ENCODE measurements at places on chromosomes 1 and 21.

GRCh38 chr1:115454837-115455511, 116.9 kb upstream of the NGF start:
- no peak for DNase-seq

GRCh38 chr1:24374891-24375786, 38.4 kb downstream of the STPG1 start:
- DNase-seq: no peak

- peak; percentile 10 for DNase-seq
These were observed 1.7 kb upstream of the RIPK4 start for GRCh38 chr21:41768437-41769042.

GRCh38 chr1:111179968-111180533, 20.4 kb downstream of the DENND2D start:
- no peak for DNase-seq

DNA sequence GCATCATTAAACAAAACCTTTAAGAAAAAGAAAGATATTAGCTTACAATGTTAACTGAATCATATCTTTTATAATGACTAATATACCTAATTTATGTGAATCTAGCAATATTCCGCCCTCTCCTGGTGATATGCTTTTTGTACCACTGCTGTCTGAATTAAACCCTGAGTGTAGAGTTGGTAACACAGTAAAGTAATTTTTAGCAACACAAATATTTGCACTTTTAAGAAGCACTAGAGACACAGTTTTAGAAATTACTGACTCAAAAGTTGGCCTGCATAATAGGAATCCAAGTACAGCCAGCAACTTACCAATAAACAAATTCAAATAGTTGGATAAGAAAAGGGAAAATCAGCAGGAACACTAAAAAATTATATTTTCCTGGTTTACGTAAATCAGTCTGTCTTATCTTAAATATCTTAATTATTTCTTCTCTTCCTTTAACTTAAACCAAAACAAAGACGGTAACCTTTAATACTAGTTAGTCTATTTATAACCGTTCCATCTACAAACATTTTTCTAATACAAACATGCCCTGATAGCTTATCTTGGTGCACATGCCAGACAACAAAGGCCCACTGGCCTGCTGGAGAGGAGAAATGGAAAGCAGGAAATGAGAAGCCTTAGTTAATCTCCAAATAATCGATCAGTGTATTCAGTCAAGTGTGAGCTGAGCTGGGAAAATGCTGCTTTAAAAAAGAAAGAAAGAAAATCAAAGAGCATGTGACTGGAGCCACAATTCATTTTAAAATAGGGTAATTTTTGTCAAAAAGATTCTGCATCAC, 246.0 kb downstream of the RERE start:
- peak; percentile 8 for DNase-seq

- DNase-seq: no peak
These were observed 86.0 kb downstream of the NCAM2 start for GRCh38 chr21:21084179-21084578.

DNA sequence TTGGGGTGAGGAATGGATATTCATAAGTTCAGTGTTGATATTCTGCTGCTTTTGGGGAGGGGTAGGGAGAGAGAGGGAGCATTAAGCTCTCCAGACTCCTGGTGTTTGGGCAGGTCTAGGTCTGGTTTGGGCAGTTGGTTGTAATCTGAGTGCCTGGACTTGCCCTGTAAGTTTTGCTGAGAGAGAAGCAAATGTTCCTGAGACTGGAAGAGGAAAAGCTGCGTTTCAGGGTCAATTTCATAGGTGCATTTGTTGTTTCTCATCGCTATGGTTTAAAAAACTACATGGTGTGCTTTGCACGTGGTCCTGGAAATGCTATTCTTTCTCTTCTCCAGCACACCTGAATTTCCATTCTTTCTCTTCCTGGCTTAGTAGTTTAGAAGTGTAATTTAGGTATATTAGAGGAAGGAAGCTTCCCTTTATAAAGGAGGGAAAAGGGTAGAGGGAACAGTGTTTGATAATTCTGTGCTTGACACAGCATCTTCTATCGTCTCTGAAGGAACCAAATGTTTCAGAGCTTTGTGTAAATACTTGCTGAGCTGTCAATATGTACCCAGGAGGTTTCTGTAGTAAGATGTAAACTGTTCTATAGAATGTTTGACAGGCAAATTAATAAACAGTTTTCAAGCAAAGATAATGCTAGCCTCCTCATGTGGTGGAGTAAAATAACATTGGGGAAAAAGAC, 6.3 kb downstream of the ARID1A start:
- DNase-seq: no peak

- DNase-seq: peak; percentile 94
These were observed 12.2 kb downstream of the SMAP2 start for GRCh38 chr1:40385437-40386358.

GRCh38 chr1:20223106-20223505, 36.8 kb upstream of the PLA2G2C start:
- DNase-seq: no peak

GRCh38 chr1:107590900-107591622, 373.9 kb downstream of the VAV3 start:
- DNase-seq: no peak

GRCh38 chr1:119086830-119087229, 53.6 kb downstream of the WARS2 start:
- no peak for DNase-seq

All from CD4-positive, alpha-beta T cell treated with Interleukin-17A for 1 hour (primary cell).